Fibroblast of the aortic adventitia (primary cell): ENCODE measurements at places on chromosomes 13 and 19. TPM values are rescaled to one million over a fixed set of nuclear protein-coding genes. Genes with fewer than 3 reads are reported as not detected.

FFAR3 gene
- total RNA-seq = not detected in 2 replicates

KLK15 gene
- total RNA-seq = not detected in 2 replicates

TEAD2 gene
- total RNA-seq = 19.2 and 22.3 TPM in 2 replicates

PEAK3 gene
- not detected in 2 replicates for total RNA-seq

PRSS57 gene
- not detected in 2 replicates for total RNA-seq

KANK2 gene
- total RNA-seq = 398 and 590 TPM in 2 replicates

ZSCAN18 gene
- total RNA-seq = 7.6 and 50.7 TPM in 2 replicates

MEDAG gene
- 122 and 325 TPM in 2 replicates for total RNA-seq

LILRB1 gene
- total RNA-seq = not detected in 2 replicates

SIGLEC5 gene
- total RNA-seq = not detected in 2 replicates

LGALS14 gene
- total RNA-seq = not detected in 2 replicates

SOX1 gene
- not detected in 2 replicates for total RNA-seq

NCR1 gene
- not detected in 2 replicates for total RNA-seq

PAN3 gene
- total RNA-seq = 19.4 and 22.8 TPM in 2 replicates

GJA3 gene
- 0.82 and 0.90 TPM in 2 replicates for total RNA-seq
